ENCODE measurements at places on chromosomes 1 and 21. TPM values are rescaled to one million over a fixed set of nuclear protein-coding genes. Genes with fewer than 3 reads are reported as not detected.

Gene OLIG2
- total RNA-seq = not detected

Gene GNL2
- 47.2 TPM for total RNA-seq

GRCh38 chr1:12532405-12533315, 85.3 kb downstream of the DHRS3 start:
- H3K27ac ChIP-seq = no peak overlapping the region
- H3K36me3 ChIP-seq = no peaks in the 10 kb centered on the region
- DNase-seq = no peak
- H3K4me1 ChIP-seq = peaks cover 25% of the 10 kb centered on the region
- H3K27me3 ChIP-seq = no peaks in the 10 kb centered on the region
- no peak overlapping the region for H3K4me3 ChIP-seq

Gene NPR1
- 2.8 TPM for total RNA-seq

- H3K36me3 ChIP-seq = no peaks in the 10 kb centered on the region
- no peak overlapping the region for H3K4me3 ChIP-seq
- H3K27ac ChIP-seq = peak overlapping the region; percentile 45
- H3K27me3 ChIP-seq = no peaks in the 10 kb centered on the region
- H3K4me1 ChIP-seq = no peaks in the 10 kb centered on the region
- no peak for DNase-seq
These were observed 182.8 kb upstream of the TMEM51 start for GRCh38 chr1:14970799-14971141.

Gene C1orf94
- not detected for total RNA-seq

DNA sequence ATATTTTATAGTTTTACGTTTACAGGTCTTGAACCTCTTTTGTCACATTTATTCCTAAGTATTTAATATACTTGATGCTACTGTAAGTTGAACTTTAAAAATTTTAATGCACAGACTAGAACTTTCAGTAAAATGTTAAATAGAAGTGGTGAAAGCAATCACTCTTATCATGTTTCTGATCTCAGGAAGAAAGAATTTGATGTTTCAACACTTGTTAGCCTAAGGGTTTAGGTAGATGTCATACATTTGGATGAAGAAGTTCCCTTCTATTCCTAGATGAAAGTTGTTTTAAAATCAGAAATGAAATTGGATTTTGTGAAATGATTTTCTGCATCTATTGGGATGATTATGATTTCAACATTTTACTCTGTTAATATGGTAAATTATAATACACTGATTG, 63.6 kb upstream of the TTLL7 start:
- DNase-seq = no peak
- H3K4me3 ChIP-seq = no peak overlapping the region
- no peak overlapping the region for H3K27ac ChIP-seq
- H3K4me1 ChIP-seq = no peaks in the 10 kb centered on the region
- H3K36me3 ChIP-seq = no peaks in the 10 kb centered on the region

- no peak overlapping the region for H3K4me3 ChIP-seq
- no peak overlapping the region for H3K27ac ChIP-seq
- H3K27me3 ChIP-seq = no peaks in the 10 kb centered on the region
- H3K4me1 ChIP-seq = peaks cover 4% of the 10 kb centered on the region
- no peaks in the 10 kb centered on the region for H3K36me3 ChIP-seq
These were observed 251.1 kb downstream of the NPHP4 start for GRCh38 chr1:5740865-5741860.

Gene NPPB
- total RNA-seq = 3.9 TPM

Gene DIPK1A
- 21.2 TPM for total RNA-seq

DNA sequence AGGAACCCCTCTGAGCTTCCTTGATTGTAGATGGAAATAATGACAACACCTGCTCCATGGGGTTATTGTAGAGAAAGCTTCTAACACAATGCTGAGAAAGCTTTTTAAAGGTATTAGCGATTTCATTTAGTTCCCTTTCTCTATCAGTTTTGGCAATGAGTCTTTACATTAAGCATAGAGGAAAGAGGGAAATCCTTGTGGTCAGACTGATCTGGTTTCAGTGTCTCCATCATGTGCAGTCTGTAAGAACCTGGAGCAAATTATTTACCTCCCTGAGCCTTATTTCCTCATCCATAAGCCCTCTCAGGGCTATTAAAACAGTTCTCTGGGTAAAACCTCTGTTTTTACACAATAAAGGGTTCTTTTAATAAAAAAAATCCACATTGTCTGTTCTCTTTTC, 87.5 kb downstream of the FGGY start:
- peak overlapping the region; percentile 1 for H3K27ac ChIP-seq
- H3K27me3 ChIP-seq = no peaks in the 10 kb centered on the region
- no peaks in the 10 kb centered on the region for H3K4me1 ChIP-seq
- H3K36me3 ChIP-seq = no peaks in the 10 kb centered on the region

DNA sequence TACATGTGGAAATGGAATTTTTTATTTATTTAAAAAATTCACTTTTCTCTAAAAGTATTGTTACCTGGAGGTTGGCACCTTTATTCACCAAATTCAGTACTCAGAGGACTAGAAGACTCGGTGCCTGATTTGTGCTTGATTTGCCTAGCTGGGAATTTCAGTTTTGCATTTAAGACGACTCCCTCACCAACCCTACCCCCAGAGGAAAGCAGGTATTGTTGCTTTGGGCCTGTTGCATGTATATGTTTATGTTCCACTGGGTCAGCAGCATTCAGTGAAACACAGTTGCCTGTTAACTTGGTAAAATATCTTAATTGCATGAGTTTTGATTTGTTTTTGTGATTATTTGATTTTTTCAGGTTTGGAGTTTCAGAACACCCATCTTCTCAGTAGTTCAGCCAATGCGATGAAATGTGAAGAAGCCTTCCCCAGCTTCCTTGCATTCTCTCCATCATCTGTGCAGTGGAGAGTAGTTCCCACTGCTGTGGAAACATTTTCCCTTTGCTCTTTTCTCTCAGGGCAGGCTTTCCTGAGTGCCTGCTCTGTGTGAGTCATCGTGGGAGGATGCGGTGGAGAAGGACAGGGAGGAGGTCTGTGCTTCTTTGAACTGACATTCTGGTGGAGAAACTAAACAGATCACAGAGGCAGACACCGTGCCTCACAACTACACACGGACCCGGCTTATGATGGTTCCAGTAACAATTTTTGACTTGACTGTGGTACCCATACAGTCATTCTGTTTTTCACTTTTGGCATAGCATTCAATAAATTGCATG, 6.4 kb downstream of the ADARB1 start:
- H3K36me3 ChIP-seq = no peaks in the 10 kb centered on the region
- no peak overlapping the region for H3K27ac ChIP-seq
- peak; percentile 53 for DNase-seq
- H3K4me1 ChIP-seq = no peaks in the 10 kb centered on the region

Gene DSCAM
- total RNA-seq = 0.33 TPM

- H3K4me3 ChIP-seq = peak overlapping the region; percentile 20
- no peaks in the 10 kb centered on the region for H3K36me3 ChIP-seq
- peak overlapping the region; percentile 89 for H3K27ac ChIP-seq
- DNase-seq = peak; percentile 76
These were observed 710 bp upstream of the HYI start for GRCh38 chr1:43454270-43455011.

- no peak overlapping the region for H3K27ac ChIP-seq
- no peaks in the 10 kb centered on the region for H3K36me3 ChIP-seq
These were observed 41.2 kb upstream of the IFNLR1 start for GRCh38 chr1:24228311-24228710.

Gene LMX1A
- total RNA-seq = not detected

- no peak overlapping the region for H3K27ac ChIP-seq
- no peak overlapping the region for H3K4me3 ChIP-seq
- H3K27me3 ChIP-seq = no peaks in the 10 kb centered on the region
- DNase-seq = no peak
- H3K36me3 ChIP-seq = no peaks in the 10 kb centered on the region
These were observed 389.2 kb downstream of the PLPP3 start for GRCh38 chr1:56189946-56190805.

Gene SORT1
- total RNA-seq = 66.3 TPM

- H3K4me3 ChIP-seq = peak overlapping the region; percentile 84
- H3K27me3 ChIP-seq = no peaks in the 10 kb centered on the region
- peak; percentile 81 for DNase-seq
- H3K4me1 ChIP-seq = peaks cover 40% of the 10 kb centered on the region
- H3K36me3 ChIP-seq = no peaks in the 10 kb centered on the region
These were observed 1.8 kb downstream of the ATP2B4 start for GRCh38 chr1:203628201-203629015.

Gene ERICH3
- total RNA-seq = 0.47 TPM

DNA sequence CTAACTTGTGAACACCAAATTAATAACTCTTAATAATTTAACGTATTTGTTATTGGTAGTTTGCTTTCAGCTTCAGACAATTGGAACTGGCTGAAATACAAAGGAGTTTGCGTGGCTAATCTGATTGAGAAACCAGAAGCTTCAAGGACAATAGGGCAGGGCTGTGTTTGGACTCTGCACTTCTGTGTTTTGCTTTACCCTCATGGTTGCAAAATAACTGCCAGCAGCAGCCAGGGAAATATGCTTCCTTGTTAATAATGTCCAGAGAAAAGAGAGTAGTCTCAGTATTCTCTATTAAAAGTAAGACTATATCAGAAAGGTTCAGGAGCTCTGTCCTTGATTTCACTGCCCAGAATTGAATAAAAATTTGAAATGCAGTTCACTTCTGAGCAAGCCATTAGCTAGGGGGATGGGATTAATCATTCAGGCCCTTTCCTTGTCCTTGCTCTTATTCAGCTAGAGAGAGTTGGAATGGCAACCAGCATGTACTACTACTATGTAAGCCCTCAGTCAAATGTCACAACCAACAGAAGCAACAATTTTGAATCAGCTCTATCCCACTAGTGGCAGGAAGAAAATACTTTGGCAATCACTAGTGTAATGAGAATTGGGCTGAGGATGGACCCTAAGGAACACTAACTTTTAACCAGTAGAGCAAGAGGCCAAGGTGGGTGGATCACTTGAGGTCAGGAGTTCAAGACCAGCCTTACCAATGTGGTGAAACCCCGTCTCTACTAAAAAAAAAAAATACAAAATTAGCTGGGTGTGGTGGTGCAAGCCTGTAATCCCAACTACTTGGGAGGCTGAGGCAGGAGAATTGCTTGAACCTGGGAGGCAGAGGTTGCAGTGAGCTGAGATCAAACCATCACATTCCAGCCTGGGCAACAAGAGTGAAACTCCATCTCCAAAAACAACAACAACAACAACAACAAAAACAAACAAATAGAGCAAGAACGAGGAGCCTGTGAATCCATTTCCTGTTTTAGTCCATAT, 76.8 kb downstream of the POU2F1 start:
- no peaks in the 10 kb centered on the region for H3K27me3 ChIP-seq
- no peak overlapping the region for H3K4me3 ChIP-seq
- peak; percentile 50 for DNase-seq
- peak overlapping the region; percentile 71 for H3K27ac ChIP-seq

Gene LHX4
- not detected for total RNA-seq

Gene S100A9
- total RNA-seq = 11.9 TPM

- DNase-seq = no peak
- no peaks in the 10 kb centered on the region for H3K4me1 ChIP-seq
- no peaks in the 10 kb centered on the region for H3K36me3 ChIP-seq
These were observed 445.6 kb downstream of the PLPP3 start for GRCh38 chr1:56133522-56134472.

DNA sequence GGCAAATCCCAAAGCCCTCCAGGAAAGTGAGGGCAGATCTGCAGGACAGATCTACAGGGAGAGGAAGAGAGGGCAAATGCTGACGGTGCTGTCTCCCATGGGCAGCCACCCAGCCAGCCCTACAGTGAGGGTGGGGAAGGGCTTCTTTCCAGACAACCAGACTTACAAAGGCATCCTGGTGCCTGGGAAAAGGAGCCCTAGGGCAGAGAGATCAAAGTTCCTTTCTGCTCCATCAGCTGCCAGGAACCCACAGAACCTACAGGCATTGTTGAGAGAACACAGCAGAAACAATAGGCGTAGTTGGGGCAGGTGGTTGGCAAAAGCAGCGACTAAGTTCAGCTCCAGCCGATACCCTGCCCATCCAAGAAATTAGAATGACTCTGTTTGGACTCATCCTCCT, 332.4 kb downstream of the KCNH1 start:
- no peaks in the 10 kb centered on the region for H3K36me3 ChIP-seq
- no peaks in the 10 kb centered on the region for H3K27me3 ChIP-seq
- H3K4me1 ChIP-seq = no peaks in the 10 kb centered on the region
- DNase-seq = no peak
- no peak overlapping the region for H3K27ac ChIP-seq

- no peak for DNase-seq
- H3K36me3 ChIP-seq = no peaks in the 10 kb centered on the region
- no peaks in the 10 kb centered on the region for H3K4me1 ChIP-seq
- no peak overlapping the region for H3K27ac ChIP-seq
- no peaks in the 10 kb centered on the region for H3K27me3 ChIP-seq
- no peak overlapping the region for H3K4me3 ChIP-seq
These were observed 139.4 kb downstream of the MRPL39 start for GRCh38 chr21:25467896-25468295.

DNA sequence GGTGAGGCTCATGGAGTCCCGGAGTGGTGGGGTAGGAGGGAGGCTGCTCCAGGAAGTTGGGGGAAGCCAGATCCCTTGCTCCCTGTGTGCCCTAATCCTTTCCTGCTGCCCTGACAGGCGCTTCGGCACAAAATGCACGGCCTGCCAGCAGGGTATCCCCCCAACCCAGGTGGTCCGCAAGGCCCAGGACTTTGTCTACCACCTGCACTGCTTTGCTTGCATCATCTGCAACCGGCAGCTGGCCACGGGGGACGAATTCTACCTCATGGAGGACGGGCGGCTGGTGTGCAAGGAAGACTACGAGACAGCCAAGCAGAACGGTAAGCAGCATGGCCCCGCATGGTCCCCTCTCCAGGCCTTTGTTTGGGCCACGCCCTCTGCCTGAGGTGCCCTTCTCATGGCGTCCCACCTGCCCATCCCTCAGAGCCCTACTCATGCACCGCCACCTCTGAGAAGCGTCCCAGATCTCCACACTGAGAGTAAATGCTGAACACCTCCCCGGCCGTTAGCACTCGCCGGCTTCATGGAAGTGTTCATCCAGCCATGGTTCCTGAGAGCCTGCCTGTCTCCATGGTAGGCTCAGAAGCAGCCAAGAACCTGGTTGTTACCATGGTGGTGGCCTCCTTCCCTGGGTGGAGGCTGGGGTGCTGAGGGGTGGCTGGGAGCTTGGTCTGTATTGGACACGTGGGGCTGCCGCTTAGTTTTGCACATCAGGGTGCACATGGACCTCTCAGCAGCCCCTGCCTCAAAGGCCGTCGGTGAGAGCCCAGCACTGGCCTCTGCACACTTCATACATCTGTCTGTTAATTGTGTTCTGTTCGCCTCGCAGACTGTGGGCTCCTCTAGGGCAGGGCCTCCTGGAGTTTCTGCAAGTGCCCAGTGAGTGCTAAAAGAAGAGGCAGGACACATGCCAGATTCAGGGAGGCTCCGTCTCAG, 36.5 kb downstream of the LHX4 start:
- H3K4me1 ChIP-seq = peaks cover 9% of the 10 kb centered on the region
- H3K36me3 ChIP-seq = no peaks in the 10 kb centered on the region
- DNase-seq = no peak
- no peak overlapping the region for H3K27ac ChIP-seq
- H3K27me3 ChIP-seq = no peaks in the 10 kb centered on the region
- H3K4me3 ChIP-seq = no peak overlapping the region

GRCh38 chr1:43266881-43267280, 2.9 kb upstream of the TMEM125 start:
- peaks cover 12% of the 10 kb centered on the region for H3K4me1 ChIP-seq
- H3K27me3 ChIP-seq = no peaks in the 10 kb centered on the region
- H3K4me3 ChIP-seq = no peak overlapping the region
- H3K27ac ChIP-seq = no peak overlapping the region
- no peak for DNase-seq
- no peaks in the 10 kb centered on the region for H3K36me3 ChIP-seq
